ENCODE measurements at places on chromosomes 2 and 18.

DNA sequence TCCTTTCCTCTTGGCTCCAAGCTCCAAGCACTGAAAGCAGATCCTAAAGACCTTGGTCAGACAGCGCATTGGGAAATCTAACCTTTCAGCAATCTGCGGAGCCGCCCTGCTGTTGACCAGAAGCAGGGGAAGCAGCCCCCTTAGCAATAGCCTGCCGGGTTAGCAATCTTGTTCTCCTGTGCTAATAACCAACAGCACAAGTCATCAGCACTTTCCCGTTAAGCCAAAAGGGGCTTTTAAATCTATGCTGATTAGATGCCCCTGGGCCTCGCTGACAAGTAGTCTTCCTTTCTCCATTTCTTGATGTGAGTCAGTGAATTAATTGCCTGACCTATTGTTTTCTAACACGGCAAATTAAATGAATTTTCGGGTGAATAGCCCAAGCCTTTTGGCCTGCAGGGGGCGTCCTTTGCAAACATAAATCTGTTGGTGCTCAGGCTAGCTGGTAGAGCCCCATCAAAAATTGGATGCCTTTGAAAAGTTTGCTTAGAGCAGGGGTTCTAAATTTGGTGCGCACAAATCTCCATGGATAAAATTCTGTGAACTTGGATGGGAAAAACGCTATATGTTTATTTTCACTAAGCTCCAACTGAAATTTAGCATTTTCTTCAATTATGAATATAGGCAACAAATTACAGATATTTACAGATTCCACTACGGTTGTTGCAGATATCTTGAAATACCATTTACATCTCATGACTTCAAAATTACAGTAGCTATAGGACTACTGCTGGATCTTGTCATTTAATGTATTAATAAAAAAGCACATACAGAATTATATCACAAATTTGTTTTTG is 24.6 kb downstream of the MAIP1 start:
- DNase-seq, result peak; percentile 68

DNA sequence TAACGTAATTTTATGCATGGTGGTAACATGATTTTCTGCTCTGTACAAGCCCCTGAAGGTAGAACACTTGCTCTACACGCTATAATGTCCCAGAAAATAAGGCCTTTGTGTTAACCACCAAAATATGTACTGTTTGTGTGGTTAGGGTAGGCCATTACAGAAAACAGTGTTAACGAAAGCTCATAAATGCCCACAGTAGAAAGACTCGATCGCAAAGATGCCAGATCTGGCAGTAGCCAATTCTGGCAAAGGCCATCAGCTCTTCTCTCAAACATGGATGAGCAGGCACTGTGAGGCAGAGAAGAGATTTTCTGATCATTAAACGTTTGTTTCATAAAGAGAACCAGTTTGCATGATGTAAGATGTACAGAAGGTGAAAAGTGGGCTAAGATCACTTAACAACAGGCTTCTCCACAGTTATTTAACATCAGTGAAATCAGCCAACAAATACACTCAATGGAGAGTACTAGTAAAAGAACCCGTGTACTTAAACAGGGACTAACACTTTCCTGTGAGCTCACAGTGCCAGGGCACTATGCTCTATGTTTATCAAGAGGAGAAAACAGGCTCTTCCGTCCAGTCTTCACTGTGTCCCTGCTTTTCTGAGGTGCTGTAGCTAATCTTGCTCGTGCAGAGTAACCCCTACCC is 80.3 kb downstream of the SPRED2 start:
- no peak for DNase-seq

DNA sequence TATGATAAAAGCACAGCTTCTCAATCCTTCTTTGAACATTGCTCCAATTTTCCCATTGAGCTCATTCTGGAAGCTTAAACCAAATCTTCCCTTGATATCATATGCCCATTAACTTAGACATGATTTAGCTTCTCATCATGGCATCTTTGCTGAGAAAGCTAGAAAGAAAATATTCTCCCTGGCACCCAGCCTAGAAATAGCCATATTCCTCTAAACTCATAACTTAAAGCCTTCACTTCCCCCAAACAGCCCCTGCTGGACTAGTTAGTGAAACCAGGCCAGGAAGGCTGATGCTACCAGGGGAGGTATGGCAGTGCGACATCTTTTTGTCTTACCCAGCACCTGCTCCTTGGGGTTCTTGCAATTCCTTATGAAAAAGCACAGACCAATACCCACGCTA is 4.3 kb downstream of the AAK1 start:
- no peak for DNase-seq

DNA sequence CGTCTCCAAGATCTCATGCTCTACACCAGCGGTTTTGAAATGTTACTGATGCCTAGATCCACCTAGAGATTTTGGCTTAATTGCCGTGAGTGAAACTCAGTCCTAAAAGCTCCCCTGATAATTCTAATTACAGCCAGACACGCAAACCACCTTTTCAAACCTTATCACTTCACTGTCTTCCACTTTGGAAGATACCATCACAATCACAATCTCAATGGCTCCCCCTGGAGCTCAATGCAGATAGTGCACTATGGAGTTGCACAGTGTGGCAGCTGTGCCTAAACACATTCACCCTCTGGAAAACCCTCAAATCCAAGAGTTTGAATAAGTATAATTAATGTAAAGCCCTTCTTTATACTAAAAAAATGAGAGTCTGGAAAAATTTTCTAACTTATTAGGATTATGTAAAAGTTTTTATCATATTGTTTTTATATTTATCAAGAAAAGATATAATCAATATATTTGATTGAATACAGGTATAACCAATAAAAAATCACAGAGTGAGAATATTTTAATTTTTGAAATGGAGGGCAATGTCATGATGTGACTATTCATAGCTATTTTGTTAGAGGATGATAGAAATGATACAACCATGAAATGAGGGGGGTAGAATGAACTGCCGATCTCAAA is 102.9 kb upstream of the SLC8A1 start:
- DNase-seq, result peak; percentile 65

GRCh38 chr18:50044402-50044801 is 150.5 kb downstream of the MYO5B start:
- DNase-seq, result no peak

GRCh38 chr2:15579641-15580040 is 12.0 kb upstream of the DDX1 start:
- no peak for DNase-seq

- no peak for DNase-seq
Measured at GRCh38 chr2:142484111-142484510, 353.3 kb upstream of the LRP1B start.

- DNase-seq, result no peak
Measured at GRCh38 chr18:49842656-49843055, 29.3 kb upstream of the ACAA2 start.

GRCh38 chr2:168119515-168120141 is 127.8 kb downstream of the STK39 start:
- DNase-seq, result peak; percentile 54

GRCh38 chr2:165601065-165601830 is 131.8 kb downstream of the CSRNP3 start:
- DNase-seq, result no peak

- no peak for DNase-seq
Measured at GRCh38 chr2:16777123-16777870, 111.7 kb upstream of the CYRIA start.

DNA sequence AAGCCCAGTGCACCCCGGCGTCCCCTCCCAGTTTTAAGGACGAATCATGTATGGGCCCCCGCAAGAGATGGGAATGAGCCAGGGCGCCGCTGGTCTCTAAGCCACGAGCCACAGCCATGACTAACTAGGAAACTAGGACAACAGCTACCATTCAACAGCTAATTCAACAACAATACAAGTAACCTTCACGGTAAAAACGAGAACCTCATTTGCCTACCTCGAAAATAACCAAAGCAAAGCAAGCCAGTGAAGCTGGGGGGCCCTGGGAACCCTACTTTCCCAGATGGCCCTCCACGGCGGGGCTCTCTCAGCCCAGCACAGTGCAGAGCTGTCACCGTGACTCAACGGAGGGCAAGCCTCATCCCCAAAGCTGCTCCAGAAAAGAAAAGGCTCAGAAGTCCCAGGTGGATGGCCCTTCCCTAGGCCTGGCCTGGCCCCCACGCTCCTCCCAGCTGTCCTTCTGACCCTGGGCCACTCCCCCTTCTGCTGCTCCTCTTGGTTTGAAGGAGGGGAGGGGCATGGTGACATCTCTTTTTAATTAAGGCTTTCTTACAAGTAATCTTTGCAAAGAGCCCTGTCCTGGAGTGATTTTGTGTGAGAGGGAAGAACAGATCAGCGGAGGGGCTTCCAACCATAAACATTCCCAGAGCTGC is 126.3 kb downstream of the HDAC4 start:
- DNase-seq, result no peak

- no peak for DNase-seq
Measured at GRCh38 chr18:12421732-12422131, 14.0 kb downstream of the PRELID3A start.

- no peak for DNase-seq
Measured at GRCh38 chr2:118548880-118549488, 298.5 kb downstream of the EN1 start.

GRCh38 chr2:71862921-71863320 is 284.7 kb downstream of the CYP26B1 start:
- DNase-seq, result no peak

GRCh38 chr18:7021994-7022840 is 95.4 kb downstream of the LAMA1 start:
- peak; percentile 67 for DNase-seq

GRCh38 chr2:148338541-148338940 is 306.0 kb upstream of the EPC2 start:
- no peak for DNase-seq

- no peak for DNase-seq
Measured at GRCh38 chr2:210009126-210009525, 6.7 kb downstream of the RPE start.

GRCh38 chr2:28300485-28301341 is 91.9 kb upstream of the FOSL2 start:
- DNase-seq, result no peak

- no peak for DNase-seq
Measured at GRCh38 chr2:103506812-103507211, 745.0 kb downstream of the TMEM182 start.

GRCh38 chr2:383178-383577 is 95.3 kb upstream of the ALKAL2 start:
- no peak for DNase-seq

GRCh38 chr2:26605195-26605998 is 35.8 kb downstream of the CIB4 start:
- DNase-seq, result peak; percentile 38

GRCh38 chr18:34567857-34568256 is 142.2 kb upstream of the DTNA start:
- DNase-seq, result no peak

GRCh38 chr18:29361843-29362242 is 1184.9 kb upstream of the CDH2 start:
- no peak for DNase-seq

DNA sequence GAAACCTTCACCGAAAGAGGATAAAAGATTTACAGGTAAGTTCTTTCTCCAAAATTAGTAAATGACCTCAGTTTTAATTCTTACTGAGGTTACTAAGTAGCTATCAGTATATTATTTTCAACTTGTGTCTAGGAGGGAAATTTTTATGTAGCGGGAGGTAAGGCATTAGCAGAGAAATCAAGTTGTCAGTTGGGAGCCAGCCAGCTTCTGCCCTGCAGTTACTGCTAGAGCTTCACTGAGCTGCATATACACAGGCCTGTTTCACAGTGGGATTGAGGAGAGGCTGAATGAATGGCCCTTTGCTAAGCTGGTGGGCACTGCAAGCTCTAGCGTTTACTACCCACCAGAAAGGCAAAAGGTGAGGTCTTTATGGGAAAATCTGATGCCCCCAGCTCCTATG is 105.7 kb downstream of the ACAA2 start:
- no peak for DNase-seq

- no peak for DNase-seq
Measured at GRCh38 chr2:31277621-31278020, 43.7 kb downstream of the EHD3 start.

DNA sequence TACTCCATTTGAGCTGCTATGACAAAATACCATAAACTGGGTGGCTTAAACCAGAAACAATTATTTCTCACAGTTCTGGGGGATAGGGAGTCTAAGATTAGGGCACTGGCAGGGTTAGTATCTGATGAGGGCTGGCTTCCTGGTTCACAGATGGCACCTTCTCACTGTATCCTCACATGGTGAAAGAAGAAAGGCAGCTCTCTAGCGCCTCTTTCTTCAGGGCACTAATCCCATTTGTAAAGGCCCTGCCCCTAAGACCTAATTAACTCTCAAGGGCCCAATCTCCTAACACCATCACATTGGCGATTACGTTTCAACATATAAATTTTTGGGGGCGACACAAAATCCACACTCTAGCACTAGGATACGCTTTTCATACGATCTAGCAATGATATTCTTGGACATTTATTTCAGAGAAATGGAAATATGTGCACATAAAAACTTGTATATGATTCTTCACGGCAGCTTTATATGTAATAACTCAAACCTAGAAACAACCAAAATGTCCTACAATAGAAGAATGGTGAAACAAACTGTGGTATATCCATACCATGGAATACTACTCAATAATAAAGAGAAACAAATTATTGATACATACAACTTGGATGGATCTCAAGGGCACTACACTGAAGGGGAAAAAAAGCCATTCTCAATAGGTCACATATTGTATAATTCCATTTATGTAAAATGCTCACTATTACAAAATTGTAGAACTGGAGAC is 111.0 kb downstream of the BCL2L11 start:
- DNase-seq, result no peak

- no peak for DNase-seq
Measured at GRCh38 chr18:30121397-30121796, 921.1 kb downstream of the DSC3 start.

GRCh38 chr2:71886241-71886640 is 261.4 kb downstream of the CYP26B1 start:
- no peak for DNase-seq

DNA sequence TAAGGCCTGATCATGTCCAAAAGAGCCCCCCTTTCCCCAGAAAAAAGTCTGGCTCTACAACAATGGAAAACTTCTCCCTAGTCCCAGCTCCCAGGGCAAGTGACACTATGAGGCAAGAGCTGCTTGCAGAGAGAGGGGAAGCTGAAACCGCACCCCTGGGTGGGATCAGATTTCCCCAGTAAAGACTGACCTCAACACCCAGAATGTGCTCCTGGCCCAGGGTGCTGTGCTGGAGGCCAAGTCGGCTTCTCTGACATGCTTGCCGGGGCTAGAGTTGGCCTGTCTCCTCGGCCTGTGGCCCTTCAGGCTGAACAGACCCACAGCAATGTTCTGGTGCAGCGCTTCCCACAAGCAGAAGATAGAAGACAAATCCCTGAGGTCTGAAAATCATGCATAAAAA is 18.4 kb upstream of the ST8SIA3 start:
- no peak for DNase-seq

- DNase-seq, result no peak
Measured at GRCh38 chr2:229578052-229578846, 136.1 kb downstream of the DNER start.

- no peak for DNase-seq
Measured at GRCh38 chr2:1556776-1557466, 143.7 kb downstream of the TPO start.

GRCh38 chr2:40820319-40820718 is 368.4 kb upstream of the SLC8A1 start:
- no peak for DNase-seq

GRCh38 chr2:23824777-23825212 is 102.1 kb downstream of the ATAD2B start:
- peak; percentile 40 for DNase-seq
